Colonic mucosa (tissue), 4 donors: ENCODE measurements at places on chromosomes 2 and 18. TPM values are rescaled to one million over a fixed set of nuclear protein-coding genes. Genes with fewer than 3 reads are reported as not detected.

The CFC1 gene
- 0.44 TPM for total RNA-seq

The GDF7 gene
- total RNA-seq: 0.11 TPM

The OSR1 gene
- 2.4 TPM for total RNA-seq

The ANKRD53 gene
- total RNA-seq: 0.40 TPM

The STAT4 gene
- total RNA-seq: 2.0 TPM

The PRSS56 gene
- total RNA-seq: not detected

The MAB21L4 gene
- 22.2 TPM for total RNA-seq

DNA sequence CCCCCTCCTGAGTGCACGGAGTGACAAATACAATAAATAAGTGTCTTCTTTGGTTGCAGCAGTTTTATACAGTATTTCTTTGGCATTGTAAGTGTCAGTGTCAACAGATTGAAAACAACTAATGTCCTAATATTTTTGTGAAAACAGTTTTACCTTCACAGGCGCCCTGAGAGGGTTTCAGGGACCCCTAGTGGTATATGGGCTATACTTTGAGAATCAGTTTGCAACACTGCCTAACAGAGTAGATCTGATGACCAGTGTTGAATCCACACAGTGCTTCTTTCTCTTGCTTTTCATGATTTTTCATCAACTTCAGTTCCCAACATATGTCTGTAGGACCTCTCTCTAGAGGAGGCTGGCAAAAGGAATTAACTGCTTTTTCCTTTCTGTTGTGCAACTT is 162.2 kb downstream of the PRPF40A start:
- H3K27me3 ChIP-seq: no peaks in the 10 kb centered on the region
- H3K4me3 ChIP-seq: no peak overlapping the region
- H3K4me1 ChIP-seq: no peaks in the 10 kb centered on the region
- DNase-seq: no peak

DNA sequence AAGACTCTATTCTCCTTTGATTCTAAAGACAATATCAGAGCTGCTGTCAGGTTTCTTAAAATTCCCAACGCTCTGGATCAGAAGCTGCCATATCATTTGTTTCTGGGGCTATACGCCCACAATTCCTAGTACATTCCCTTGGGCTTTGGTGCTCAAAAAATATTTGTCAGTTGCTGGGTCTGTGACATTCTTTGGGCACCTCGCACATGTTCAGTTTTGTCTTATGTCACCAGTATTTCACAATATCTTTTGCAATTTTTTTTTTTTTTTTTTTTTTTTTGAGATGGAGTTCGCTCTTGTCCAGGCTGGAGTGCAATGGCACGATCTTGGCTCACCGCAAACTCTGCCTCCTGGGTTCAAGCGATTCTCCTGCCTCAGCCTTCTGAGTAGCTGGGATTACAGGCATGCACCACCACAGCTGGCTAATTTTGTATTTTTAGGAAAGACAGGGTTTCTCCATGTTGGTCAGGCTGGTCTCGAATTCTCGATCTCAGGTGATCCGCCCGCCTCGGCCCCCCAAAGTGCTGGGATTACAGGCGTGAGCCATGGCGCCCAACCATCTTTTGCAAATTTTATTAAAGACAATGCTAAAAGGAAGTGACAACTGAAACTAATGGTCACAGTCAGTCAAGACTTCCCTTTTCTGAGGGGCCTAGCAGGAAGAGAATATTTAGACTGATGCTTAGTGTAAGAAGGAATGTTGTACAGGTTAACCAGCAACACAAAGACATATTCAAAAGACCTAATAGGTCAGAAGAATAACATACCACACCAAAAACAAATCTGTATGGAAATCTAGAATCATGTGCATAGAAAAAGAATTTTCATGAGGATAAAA is 6.8 kb downstream of the ZNF397 start:
- H3K4me1 ChIP-seq: no peaks in the 10 kb centered on the region
- H3K4me3 ChIP-seq: no peak overlapping the region
- H3K27me3 ChIP-seq: no peaks in the 10 kb centered on the region
- no peak overlapping the region for H3K27ac ChIP-seq

- DNase-seq: no peak
- H3K27ac ChIP-seq: no peak overlapping the region
- H3K4me1 ChIP-seq: no peaks in the 10 kb centered on the region
- no peak overlapping the region for H3K4me3 ChIP-seq
- no peaks in the 10 kb centered on the region for H3K36me3 ChIP-seq
- peaks cover 54% of the 10 kb centered on the region for H3K27me3 ChIP-seq
Measured at GRCh38 chr2:206260188-206261012, 14.1 kb upstream of the ZDBF2 start.

GRCh38 chr18:75124991-75125381 is 84.0 kb downstream of the PTGR3 start:
- no peaks in the 10 kb centered on the region for H3K27me3 ChIP-seq
- no peak overlapping the region for H3K27ac ChIP-seq
- no peaks in the 10 kb centered on the region for H3K36me3 ChIP-seq
- no peak overlapping the region for H3K4me3 ChIP-seq
- DNase-seq: no peak

DNA sequence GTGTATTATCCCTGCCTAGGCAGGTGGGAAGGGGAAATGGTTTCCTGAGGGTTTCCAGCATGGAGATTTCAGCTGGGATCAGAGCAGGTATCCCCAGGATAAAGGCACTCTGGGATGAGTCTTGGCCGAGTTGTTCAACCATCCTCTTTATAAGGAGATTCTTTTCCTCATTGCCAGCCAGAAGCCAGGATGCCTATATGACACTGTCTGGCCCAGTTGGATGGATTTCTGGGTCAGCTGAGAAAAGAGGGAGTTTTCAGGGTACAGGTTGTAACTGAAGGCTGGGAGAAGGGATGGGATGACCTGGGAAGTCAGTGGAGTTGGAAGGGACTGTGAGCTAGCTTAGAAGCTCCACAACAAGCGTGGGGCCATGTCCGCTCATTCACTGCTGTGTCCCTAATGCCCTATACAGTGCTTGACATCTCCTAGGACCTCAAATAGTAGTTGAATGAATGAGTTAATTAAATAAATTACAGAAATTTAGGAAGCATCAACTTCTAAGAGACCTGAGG is 8.3 kb downstream of the RHOB start:
- DNase-seq: no peak
- H3K4me3 ChIP-seq: no peak overlapping the region
- H3K27ac ChIP-seq: no peak overlapping the region
- no peaks in the 10 kb centered on the region for H3K36me3 ChIP-seq
- no peaks in the 10 kb centered on the region for H3K4me1 ChIP-seq

DNA sequence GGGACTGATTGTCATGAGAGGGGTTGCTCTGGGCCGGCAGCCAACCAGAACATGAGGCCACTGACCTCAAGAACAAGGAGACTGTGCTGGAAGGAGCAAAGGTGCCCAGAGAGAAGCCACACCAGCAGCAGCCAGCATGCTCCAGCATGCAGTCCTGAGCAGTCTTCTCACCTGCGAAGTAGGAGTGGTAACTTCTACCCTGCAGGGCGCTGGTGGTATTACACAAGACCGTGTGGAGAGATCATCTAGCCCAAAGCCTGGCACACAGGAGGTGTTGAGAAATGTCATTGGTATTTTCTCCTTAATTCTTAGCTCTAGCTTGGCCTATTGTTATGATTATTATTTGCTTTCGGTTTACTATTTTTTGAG is 132.7 kb downstream of the TSN start:
- no peak for DNase-seq
- no peaks in the 10 kb centered on the region for H3K4me1 ChIP-seq
- no peak overlapping the region for H3K27ac ChIP-seq
- H3K27me3 ChIP-seq: no peaks in the 10 kb centered on the region
- no peak overlapping the region for H3K4me3 ChIP-seq

- no peak for DNase-seq
- H3K4me1 ChIP-seq: peaks cover 13% of the 10 kb centered on the region
Measured at GRCh38 chr2:45648636-45649035, 2.8 kb upstream of the PRKCE start.

- no peaks in the 10 kb centered on the region for H3K27me3 ChIP-seq
- no peaks in the 10 kb centered on the region for H3K36me3 ChIP-seq
- no peaks in the 10 kb centered on the region for H3K4me1 ChIP-seq
- no peak overlapping the region for H3K27ac ChIP-seq
- no peak for DNase-seq
Measured at GRCh38 chr2:199223791-199224190, 233.9 kb downstream of the SATB2 start.

DNA sequence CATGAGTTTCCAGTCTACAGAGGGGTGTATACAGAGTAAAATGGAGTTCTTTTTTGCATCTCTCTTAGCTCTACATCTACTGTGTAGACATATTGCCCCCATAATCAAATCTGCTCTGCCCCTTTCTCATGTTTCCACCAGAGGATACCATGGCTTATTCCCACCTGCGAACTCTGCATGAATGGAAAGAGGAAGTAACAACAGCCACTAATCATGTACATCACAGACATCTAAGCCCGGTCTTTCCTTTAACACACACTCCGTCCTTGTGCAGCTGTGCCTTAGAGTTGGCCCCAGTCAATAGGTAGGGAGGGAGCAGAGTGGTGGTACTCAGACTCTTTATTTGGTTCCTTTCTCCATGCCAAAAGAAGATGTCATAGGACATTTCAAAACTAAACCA is 147.3 kb upstream of the NRP2 start:
- H3K27me3 ChIP-seq: no peaks in the 10 kb centered on the region
- no peak overlapping the region for H3K27ac ChIP-seq
- H3K4me3 ChIP-seq: no peak overlapping the region
